ENCODE measurements at places on chromosomes 3 and 15.

DNA sequence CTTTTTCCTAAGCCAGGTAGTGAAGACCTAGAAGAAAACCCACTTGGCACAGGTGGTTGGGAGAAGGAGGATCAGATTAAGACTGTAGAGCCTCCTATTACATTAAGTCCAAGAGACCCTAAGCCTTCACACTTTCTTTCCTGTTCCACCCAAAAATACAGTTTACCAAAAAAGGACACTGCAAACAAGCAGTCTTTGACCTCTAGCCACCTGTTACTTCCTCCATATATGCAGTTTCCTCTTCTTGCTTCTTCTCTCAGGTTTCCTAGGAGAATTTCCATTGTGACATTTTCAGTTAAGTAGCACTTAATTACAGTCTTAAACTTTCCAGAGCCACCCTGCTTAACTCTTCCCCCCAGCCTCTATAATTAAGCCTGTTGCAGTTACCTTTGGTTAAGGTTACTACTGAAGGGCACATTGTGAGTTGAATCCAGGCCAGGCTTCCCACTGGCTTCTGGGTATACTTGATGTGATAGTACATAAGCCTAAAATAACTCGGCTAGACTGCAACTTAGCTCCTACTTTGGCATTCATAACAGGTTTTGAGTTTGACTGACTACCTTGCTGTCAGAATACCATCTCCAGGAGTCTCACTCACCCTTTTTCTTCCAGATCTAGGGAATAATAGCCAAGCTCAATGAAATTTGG lies 114.2 kb upstream of the UMPS start:
- DNase-seq, result no peak

DNA sequence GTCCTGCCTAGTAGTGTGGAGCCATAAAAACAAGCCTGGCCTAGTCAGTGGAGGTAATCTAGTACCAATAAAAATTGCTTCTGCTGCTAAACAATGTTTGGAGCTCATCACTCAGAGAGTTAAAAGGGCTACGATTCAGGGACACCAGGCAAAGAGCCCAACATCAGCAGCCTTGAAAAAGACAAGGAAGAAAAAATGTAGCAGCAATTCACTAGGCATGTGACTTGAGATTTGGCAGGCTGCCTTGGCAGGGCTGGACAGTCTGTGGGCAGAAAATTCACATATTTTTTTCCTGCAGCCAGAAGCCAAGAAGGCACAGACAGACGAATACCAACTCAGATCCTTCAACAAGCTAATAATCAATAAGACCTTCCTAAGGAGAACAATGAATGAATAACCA lies 47.2 kb downstream of the IGSF11 start:
- peak; percentile 6 for DNase-seq

- DNase-seq, result no peak
Measured at GRCh38 chr15:69451951-69452691, 497 bp upstream of the RPLP1 start.

GRCh38 chr3:58200846-58201355 lies 9.9 kb downstream of the DNASE1L3 start:
- DNase-seq, result no peak

GRCh38 chr3:184601576-184602371 lies 40.2 kb downstream of the EPHB3 start:
- no peak for DNase-seq

GRCh38 chr3:149369991-149370866 lies 7.2 kb downstream of the TM4SF1 start:
- no peak for DNase-seq

- DNase-seq, result no peak
Measured at GRCh38 chr3:117893001-117893400, 1141.6 kb downstream of the IGSF11 start.

DNA sequence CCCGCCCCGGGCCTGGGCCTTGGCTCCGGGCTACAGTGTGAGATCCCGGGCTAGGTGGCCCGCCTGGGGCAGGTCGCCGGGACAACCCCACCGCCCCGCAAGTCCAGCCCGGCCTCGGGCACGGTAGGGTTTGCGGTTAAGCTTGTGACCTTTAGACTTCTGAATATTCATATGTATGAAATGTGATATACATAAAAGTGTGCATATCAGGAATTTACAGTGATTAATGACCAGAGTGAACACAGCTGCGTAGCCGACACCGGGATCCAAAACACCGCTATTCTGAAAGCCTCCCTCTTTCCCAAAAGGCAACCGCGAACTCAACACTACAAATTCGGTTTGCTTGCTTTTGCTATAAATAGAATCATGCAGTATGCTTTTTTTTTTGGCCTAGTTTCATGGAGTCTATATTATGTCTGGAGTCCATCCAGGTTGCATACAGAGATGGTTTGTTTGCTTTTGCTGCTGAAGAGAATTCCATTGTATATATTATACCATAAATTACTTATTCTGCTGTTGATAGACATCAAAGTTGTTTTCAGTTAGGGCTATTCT lies 636 bp upstream of the SNRPA1 start:
- no peak for DNase-seq

DNA sequence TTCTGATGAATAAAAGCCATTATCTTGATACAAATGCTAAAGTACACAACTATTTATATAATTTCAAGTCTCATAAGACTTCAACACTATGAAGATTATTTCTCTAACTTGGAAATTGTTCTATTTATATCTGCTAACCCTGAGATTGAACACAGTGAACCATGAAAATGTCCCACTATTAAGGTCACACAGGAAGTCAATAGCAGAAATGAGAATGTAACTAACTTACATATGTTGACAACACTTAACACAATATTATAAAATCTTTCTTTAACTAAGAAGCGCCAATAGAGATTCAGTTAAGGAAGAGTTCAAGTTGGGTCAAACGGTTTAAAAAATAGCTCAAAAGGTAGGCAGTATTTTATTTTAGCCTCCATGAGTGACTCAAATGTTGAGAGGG lies 551.8 kb upstream of the CBLB start:
- no peak for DNase-seq

GRCh38 chr15:77475898-77476297 lies 55.2 kb downstream of the HMG20A start:
- no peak for DNase-seq

- no peak for DNase-seq
Measured at GRCh38 chr3:45994419-45995235, 997 bp downstream of the FYCO1 start.

GRCh38 chr3:66639809-66640356 lies 139.1 kb upstream of the LRIG1 start:
- DNase-seq, result no peak

DNA sequence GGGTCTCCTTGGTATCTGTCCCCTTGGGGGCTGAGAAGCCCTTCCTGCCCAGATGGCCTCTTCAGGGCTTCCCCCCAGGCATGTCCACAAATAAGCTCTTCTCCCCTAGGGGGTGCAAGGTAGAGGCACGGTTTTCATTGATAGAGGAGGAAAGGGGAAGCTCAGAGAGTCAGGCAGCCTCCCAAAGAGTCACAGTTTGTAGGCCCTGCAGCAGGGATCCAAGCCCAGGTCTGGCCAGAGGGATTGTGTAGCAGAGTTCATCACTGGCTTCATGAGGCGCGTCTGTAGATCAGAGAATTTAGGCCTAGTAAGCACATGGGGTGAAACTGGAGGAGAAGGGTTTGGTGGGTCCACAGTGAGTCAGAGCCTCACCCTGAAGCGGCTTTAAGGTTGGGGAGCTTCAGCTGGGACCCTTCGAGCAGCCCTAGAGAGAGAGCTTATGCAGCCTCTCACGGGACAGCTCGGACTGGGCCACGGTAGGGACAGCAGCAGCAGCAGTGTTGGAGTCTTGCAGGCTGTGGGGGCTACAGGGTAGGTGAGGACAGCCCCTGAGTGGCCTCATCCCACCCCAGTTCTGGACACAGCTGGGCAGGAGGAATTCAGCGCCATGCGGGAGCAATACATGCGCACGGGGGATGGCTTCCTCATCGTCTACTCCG lies 37.5 kb upstream of the ESYT3 start:
- DNase-seq, result no peak

DNA sequence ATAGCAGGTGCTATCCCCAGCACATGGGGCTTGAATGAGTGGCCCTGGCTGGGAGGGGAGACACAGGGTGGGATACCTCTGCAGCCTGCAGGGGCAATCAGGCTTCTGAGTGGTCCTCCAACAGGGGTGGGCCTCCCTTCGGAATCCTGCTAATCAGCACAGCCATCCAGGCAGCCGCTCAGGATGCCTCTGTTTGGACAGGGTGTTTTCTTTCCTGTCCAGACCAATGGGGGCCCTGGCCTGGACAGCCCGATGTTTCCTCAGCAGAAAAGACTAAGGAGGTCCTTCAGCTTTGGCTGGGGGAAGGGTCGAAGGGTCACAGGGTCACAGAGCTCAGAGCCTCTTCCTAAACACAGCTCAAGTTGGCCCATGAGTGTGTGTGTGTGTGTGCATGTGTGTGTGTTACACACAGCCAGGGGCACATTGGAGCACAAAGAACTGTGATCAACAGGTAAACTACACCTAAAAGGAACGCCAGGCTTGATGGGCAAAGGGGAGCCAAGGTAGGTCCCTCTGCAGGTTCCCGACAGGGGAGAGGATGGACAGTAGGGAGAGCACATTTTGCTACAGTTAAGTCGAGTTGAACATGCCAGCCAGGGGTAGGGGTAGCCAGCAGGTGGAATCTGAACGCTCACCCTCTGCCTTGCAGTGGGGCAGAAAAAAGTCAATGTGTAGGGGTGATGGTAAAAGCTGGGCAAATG lies 1.1 kb upstream of the HAPLN3 start:
- DNase-seq, result no peak

- no peak for DNase-seq
Measured at GRCh38 chr3:95905182-95905581, 909.2 kb upstream of the EPHA6 start.

- peak; percentile 65 for DNase-seq
Measured at GRCh38 chr15:49242820-49243219, 72.8 kb downstream of the GALK2 start.

DNA sequence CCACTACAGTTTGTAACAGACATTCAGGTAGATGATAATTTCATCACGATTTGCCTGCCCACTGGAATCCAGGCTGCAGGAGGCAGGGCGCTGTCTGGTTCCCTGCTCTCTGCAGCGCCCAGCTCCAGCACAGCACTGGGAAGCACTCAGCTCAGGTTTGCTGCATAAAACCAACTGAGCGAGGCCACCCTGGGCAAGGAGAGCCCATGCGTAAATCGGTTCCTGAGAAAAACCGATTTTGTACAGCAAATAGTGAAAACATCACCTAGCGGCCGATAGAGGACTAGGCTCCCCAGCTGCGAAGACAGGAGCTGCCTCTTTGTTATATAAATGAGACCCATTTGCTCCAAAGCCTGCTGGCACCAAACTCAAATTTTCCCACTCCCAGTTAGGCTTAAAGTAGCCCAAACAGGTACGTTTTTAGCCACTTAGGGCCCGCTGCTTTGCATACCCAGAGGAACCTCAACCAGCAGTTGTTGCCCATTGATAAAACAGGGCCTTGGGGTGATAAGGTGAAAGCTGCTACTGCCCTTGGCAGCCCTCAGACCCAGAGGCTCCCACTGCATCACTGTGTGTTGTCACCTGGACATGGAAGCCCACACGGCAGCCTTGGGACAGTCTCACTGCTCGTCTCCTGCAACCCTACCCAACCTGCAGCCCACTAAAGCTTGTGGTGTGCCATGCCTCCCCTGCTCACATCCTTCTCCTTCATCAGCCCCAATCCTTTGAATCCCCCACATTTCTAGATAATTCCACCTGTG lies 47.5 kb downstream of the ALDH1L1 start:
- DNase-seq, result no peak

DNA sequence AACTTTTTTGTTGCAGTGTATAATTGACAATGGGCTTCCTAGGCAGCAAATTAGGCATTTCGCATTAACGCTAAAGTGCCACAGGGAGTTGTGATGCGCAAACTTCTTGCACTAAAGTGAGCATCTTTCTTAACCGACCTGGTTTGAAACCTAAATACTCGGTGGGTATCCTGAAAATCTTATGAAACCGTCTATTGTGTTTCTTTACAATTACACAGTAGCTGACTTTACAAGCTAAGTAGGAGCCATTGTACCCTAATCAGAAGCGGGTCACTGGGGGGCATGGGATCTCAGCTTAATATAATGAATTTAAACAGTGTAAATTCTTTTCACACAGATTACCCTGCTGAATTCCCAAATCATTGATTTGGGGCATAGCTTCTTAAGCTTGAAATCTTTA lies 328.0 kb downstream of the KCNH8 start:
- DNase-seq, result no peak

DNA sequence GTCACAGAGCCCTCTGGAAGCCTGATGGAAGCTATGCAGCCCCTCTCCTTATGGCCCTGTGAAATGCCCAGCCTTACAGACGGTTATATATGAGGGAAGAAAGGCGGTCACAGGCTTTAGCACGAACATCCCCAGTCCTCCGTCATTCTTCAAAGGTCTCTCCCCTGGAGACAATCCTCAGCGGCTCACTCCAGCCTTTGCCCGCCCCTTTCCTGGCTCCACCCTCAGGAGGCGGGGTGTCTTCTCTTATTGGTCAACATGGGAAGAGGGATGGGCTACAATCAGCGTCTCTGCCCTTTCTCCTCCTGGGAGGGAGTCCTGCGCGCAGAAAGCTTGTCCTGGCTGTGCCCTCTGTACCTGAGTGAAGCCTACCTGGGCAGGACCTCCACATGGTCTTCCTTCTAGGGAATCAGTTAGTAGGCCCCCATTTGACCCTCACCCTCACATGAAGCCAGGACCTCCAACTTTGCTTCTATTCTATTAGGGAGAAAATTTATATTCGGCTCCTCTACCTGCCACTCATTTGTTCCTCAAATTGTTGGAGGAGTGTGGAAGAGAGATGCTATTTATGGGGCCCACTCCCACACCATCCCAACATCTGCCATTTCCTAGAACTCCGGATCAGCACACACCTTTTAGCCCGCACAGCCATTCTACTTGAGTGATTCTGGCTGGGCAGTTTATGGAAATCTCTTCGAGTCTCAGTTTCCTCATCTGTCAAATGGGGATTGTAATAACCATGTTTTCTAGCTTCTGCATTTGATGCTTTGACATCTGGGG lies 112.9 kb upstream of the SLC6A11 start:
- no peak for DNase-seq

DNA sequence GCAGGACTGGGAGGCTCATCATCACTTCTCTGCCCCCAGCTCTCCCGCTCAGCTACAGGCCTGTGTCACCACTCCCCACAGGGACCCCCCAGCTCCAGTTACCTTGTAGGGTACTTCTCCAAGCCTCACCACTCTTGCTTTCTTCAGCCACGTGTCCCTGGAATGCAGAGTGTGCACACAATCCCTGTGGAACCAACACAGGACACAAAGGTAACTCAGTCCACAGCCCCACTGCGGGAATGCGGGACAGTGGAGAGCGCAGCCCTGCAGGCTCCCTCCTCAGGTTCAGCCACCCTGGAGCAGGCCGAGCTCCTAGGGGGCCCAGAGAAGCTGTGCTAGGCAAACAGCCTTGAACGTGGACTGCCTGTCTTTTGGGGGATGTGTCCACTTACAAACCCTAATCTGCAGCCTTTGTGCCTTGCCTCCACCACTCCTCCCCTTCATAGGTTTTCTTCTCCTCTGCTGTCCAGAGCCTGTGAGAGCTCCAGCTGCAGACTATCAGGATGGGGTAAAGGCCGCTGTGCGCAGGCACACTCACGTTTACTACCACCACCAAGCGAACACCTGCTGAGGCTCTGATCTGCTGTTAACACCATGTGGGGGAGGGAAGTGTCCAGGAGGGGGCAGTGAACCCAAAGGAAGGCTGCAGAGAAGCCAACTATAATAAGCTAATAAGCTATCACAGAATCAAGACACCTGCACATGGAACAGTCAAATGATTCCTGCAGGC lies 26.0 kb downstream of the XPC start:
- no peak for DNase-seq

GRCh38 chr15:25799906-25800700 lies 63.0 kb downstream of the ATP10A start:
- no peak for DNase-seq

Measured in GM04503 (cell line).